Fibroblast of skin of right quadriceps (primary cell): ENCODE measurements at places on chromosomes 3 and 15.

DNA sequence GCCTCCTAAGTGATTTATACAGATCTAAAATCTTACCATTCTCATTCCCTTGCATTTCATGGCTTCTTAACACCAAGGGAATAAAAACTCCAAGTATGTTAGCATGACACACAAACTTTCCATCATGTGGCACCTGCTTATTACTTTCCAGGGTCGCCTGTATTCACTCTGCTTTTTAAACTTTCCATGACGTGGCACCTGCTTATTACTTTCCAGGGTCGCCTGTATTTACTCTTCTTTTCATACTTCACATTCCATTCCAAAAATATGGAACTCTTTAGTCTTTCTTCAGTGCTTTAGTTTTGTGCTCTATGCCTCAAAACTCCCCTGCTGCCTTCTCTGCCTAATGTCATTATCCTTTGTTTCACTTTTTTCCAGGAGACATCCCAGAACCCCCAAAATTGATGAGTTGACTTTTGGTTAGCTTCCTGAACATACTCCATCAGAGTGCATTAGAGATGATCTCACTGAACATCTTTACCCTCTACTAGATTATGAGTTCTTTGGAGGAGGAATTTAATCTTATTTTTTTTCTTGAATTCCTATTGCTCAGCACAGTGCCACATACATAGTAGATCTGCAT is 47.0 kb downstream of the CALML4 start:
- peak; percentile 20 for DNase-seq

- DNase-seq: peak; percentile 20
These were observed 60.4 kb downstream of the P3H2 start for GRCh38 chr3:190060192-190060775.

DNA sequence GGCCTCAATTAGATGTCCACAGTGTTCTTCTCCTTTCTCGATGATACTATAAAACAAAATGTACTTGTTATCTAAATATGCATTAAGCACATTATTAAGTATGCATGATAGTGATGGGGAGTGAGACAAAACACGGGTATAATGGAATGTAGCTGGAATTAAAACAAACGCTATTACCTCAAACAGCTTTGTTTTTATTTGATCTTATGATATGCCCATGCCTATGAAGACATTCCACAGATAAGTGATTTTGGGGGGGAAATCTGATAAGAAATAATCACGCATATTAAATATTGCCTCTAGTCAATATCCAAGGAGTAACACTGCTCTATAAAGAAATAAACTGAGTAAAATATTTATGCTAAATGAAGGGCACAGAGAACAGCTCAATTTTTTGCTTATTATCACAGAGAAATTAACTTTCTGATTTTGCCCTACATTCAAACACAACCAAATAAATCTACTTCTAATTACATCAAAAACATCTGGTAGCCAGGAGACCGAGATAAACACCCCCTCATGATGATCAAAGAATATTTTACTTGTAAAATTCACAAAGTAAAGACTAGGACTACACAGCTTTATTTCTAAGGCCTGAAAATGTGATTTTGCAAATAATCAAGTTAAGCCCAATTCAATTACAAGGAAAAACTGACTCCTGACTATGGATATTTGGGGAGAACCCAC is 1.9 kb downstream of the COX17 start:
- no peak for DNase-seq

DNA sequence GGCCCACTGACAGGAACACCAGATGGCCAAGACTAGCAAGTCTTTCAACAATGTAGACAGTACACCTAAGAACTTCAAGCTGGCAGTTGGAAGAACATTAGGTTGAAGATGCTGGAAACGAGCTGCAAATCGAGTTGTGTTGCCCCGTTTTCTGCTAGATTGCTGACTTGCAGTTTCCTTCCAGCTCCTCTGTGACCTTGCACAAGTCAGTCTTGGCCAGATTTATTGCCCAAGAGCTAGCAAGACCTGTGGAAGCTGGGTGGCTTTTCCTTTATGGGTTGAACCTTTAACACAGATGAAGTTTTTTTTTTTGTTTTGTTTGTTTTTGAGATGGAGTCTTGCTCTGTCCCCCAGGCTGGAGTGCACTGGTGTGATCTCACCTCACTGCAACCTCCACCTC is 2.9 kb upstream of the RBM6 start:
- DNase-seq: no peak

- DNase-seq: no peak
These were observed 21.9 kb downstream of the IL12A start for GRCh38 chr3:160010578-160010977.

DNA sequence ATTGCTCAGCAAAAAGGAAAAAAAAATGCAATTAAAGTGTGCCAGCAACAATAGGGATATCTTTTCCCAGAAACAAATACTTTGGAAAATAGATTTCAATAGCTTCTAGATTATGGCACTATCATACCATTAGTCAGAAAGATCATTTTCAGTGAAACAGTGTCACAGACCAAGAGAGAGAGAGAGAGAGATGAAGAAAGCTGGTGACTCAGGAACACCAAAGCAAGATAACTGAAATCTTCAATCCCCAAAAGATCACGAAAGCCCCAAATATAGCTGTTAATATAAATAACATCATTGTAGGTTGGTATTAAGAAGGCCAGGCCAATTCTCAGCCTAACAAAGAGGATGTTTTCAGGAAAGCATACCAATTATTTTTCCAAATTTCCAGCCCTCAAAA is 57.4 kb downstream of the ZIC4 start:
- DNase-seq: no peak

DNA sequence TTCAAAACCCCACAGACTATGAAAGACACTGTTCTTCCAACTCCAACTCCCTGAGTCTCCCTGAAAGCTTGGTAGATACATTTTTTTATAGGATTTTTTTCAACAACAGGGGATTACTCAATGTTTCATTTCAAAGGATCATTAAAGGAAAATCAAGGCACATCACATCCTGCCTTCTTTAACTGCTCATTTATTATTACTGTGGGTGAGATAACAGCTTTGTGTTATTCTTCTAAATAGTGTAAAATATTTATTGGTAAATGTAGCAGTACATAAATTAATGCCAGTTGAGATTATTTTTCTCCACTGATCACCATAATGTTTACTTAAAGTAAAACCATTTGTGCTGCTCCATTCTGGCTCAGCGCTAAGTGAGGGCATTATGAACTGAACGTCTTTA is 57.2 kb downstream of the AGBL1 start:
- DNase-seq: no peak

GRCh38 chr15:25568751-25569150 is 129.9 kb upstream of the UBE3A start:
- DNase-seq: no peak

GRCh38 chr3:66048051-66048395 is 9.3 kb upstream of the MAGI1 start:
- DNase-seq: peak; percentile 62

GRCh38 chr3:178043084-178043483 is 493.2 kb upstream of the KCNMB2 start:
- DNase-seq: no peak

DNA sequence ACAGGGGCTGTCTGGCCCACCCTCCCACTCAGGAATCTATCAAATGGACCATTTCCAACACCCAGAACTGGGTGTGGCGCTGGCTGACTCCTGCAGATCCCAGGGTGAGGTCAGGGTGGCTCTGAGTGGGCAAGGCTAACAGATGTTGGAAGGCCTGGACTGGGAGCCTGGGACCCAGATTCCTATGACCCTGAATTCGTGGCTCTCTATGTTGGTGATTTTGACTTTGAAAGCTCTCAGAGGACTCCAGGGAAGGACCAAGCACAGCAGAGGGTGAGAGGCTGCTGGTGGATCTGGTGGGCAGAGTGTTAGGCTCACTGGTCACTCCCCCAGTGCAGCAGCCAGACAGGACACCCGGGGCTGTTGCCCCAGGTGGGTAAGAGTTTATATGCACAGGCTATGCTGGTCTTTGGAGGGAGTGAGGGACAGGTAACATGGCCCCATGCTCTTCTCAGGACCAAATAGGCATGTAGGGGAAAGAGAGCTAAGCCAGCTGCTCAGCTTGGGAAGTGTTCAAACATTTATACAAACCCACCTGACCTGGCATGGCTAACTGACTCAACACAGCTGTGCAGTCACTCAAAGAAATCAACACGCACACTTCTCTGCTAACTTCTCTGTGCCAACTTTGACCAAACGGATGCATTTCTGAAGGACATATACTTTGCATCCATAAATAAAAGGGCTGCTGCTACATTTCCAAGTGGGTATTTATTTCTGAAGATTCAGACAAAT is 62.6 kb upstream of the RAB6B start:
- DNase-seq: no peak

- DNase-seq: peak; percentile 72
These were observed 1001.6 kb downstream of the ROBO2 start for GRCh38 chr3:78041486-78041885.

DNA sequence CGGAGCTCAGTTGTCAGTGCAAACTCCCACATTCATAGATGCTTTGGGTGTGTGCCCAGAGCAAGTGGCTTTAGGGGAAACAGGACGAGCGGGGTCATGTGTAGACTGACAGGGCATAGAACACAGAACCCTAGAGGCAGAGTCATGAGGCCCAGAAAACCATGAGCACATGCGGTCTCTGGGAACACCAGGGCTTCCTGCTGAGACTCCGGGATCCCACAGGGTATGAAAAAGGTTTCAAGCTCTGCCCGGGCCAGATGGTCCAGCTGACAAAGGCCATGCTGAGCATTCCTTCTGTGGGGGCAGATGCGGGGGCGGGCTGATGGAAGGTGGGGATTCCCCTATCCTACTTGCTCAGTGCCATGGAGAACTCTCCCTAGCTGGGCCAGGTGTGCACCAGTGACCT is 44.8 kb downstream of the ROPN1B start:
- DNase-seq: no peak

GRCh38 chr15:69794645-69795469 is 302.9 kb downstream of the TLE3 start:
- DNase-seq: peak; percentile 83

DNA sequence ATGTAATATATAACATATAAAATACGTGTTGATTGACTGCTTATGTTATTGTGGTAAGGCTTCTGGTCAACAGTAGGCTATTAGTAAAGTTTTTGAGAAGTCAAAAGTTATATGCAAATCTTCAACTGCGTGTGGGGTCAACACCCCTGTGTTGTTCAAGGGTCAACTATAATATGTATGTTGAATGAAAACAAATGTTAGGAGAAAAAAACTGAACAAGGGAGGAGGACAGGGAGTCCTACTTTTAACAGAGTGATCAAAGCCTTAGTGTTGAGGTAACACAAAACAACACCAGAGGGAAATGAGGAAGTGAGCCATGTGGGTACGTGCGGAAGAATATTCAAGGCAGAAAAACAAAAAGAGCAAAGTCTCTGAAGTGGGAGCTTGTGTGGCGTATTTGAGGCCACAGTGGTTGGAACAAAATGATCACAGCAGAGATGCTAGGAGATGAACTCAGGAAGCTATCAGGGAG is 62.5 kb downstream of the SFMBT1 start:
- no peak for DNase-seq

DNA sequence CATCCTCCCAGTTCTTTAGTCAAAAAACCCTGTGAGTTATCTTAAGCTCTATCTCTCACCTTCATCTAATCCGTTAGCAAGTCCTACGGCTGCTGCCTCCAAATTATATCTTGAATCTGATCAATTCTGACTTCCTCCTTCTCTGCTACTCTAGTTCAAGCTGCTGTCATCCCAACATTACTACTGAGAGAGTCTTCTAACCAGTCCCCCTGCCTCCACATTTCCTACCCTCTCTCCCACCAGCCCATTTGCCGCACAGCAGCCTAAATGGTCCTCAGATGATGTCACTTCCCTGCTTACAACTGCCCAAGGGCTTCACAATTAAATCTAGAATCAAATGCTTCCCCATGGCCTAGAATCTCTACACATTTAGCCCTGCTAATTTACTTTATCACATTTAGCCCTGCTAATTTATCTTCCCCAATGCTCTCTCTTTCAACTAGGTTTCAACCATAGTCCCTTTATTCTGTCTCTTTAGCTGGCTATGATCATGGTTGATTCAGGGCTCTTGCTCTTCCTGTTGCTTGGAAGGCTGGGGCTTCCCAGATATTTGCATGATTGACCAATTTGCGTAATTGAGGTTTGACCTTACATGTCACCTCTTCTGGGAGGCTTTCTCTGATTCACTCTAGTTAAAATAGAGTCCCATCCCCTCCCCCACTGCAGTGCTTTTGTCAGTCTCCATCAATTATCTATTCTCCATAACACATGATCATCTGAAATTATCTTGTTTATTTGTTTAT is 11.0 kb upstream of the ARL14 start:
- DNase-seq: peak; percentile 82

- no peak for DNase-seq
These were observed 342.2 kb upstream of the TPRG1 start for GRCh38 chr3:188829576-188829975.

GRCh38 chr15:80484333-80484864 is 80.2 kb downstream of the ARNT2 start:
- no peak for DNase-seq

DNA sequence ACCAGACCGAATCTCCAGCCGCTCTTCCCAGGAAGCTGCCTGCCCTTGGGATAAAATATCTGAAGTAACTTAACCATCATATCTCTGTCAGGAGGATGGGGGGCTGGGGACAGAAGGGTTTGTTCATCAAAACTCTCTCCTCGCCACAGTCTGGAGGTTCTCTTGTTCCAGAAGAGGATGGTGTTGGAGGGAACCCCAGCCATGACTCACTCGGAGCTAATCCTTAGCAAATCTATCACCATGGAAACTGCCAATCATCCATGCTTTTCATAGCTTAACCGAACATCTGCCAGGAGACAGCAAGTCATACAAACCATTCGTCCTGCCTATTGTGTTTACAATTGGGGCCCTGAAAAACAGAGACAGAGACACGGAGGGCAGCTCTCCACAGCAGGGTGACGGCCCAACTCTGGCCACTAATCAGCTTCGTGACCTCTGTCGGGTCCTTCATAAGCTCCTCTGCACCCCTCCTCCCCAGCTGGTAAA is 73.8 kb upstream of the HEG1 start:
- peak; percentile 100 for DNase-seq

- no peak for DNase-seq
These were observed 42.9 kb downstream of the RPN1 start for GRCh38 chr3:128607710-128608048.

DNA sequence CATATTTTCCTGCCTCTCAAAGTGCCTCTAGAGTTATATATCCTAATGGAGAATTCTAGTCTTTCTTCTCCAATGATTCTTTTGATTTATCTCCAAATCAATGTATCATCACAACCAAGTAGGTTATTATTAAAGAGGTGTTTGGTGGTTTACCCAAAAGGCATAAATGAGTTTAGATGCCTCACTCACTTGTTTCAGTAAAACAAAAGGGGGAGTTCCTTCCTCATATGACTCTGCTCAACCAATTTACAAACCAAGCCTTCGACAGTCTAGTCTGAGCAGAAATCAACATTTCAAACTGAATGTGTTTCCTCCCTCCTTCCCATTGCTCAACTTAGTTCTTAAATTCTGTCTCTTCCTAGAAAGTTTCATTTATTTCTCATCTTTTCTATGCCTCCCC is 116.5 kb downstream of the TNIK start:
- DNase-seq: no peak

GRCh38 chr3:29582273-29582672 is 301.4 kb downstream of the RBMS3 start:
- no peak for DNase-seq
